NCI-H2081 (cell line): ENCODE measurements at places on chromosomes 1 and 21.

DNA sequence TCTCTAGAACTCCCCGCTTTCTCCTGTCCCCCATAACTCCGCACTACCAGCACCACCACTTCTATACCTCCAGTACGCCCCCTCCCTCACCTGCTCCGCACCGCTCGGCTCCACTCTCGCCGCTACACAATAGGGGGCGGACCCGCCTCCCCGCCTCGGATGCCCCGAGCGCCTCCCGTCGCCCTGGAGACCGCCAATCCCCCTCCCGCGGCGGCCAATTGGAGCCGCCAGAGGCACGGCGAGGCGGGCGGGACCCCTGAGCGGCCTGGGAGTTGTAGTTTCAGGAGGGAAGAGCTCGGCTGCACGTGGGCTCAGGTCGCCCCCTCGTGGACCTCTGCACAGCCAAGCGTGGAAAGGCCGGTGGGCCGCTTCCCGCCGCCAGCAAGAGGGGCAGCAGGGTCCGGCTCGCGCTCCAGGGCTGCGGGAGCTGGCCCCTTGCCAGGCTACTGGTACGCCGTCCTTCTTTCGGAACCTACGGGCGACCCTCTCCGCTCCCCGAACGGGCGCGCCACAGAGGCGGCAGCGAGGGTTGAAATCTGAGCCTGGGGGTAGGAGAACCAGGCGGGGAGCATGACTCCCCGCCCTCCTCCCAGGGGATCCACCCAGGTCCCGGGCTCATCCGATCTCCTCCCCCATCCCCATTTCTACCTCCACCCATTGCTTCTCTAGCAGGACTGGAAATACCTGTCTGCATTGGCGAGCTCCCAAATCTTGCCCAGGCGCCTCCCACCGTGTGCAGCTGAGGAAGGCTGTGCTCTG, at the start of gene IGSF9:
Gene IGSF9, minus strand, starts transcription at position 131 of the 759 bp plus-strand sequence. CDS start 2,159 bp downstream, outside the sequence.
- peak; percentile 94 for DNase-seq

DNA sequence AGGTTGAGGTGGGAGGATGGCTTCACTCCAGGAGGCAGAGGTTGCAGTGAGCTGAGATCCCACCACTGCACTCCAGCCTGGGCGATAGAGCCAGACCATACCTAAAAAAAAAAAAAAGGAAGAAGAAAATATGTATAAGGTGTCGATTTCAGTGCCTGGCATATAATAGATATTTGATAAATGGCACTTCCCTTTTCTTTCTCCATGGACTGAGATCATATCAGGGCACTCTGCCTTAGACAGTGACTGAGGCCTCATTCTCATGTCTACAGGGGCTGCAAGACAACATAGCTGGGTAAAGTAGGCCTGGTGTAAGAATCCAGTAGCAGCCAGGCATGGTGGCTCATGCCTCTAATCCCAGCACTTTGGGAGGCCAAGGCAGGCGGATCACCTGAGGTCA, 21.2 kb downstream of the PCAT6 start:
- no peak for DNase-seq

DNA sequence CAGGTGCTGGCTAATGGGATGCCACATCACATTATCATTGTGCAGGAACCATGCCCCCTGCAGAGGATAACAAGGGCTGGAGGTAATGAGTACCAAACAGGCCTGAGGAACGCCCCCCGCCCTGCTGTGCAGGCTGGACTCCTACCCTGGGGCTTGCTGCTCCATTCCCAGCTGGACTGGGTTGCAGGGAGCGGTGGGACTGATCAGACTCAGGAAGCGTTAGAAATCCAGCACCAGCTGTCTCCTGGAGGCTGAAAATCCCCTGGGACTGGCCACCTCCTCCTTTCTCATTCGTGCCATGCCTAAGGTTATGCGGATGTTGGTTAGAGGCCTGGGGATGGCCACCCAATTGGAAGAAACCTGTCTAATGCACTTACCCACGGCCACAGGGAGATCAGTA, 36.9 kb upstream of the POU3F1 start:
- DNase-seq = peak; percentile 96

GRCh38 chr1:150072959-150073358, 5.4 kb downstream of the VPS45 start:
- no peak for DNase-seq

DNA sequence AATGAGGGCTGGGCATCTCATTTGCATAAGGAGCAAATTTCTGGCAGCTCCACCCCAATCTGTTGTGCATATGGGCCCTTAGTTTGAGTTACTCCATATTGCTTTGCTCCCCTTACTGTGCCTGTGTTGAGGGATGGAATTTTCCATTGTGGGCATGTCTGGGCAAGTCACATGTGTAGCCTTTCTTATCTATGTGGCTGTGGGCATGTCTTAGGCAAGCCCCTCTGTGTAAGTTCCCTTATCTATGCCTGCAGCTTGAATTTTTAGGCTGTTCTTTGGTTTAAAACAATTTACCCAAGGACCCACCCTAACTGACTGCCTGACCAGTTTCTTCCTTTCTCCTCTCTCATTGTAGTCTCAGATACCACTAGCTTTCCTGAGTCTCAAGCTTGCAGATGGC, 405.7 kb upstream of the NCAM2 start:
- DNase-seq = no peak

- no peak for DNase-seq
These were observed 45.2 kb downstream of the PTPRU start for GRCh38 chr1:29281571-29281970.

DNA sequence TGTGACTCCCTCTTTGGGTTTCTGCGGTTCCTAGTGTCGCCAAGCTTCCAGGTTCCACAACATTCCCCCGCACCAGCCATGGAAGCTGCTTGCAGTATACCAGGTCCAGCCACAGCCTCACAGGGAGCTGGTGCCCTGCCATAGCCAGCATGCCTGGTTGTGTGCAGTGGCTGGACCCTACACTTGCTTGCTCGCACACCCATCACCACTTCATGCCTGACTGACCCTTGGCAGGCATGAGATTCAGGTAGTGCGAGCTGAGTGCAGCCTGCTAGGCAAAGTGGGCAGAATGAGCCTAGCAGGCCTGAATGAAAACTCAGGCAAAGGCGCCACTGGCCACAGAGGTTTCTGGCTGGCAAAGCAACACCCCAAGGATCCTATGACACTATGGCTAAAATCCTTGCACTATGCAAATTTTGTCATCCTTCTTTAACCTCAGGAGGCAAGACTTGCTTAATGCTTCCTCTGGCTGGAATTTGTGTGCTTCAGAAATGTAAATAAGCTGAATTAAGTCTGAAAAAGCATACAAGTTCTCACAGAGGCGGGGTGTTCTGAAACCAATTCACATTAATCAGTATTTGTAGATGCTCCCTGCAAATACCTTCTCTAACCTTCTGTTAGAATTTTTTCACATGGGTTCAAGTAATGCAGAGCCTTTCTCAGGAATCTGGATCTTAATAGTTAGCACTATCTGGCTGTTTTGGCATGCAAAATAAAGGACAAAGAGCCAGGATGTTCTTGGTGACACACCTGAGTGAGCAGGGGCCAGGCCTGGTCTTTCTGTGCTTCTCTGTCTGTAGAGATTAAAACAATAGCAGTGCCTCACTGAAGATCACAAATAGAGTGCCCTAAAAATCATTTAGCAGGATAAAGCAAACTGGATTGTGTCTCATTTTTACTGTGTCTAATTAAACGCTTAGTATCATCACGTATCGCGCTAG, 256.9 kb downstream of the GPATCH2 start:
- DNase-seq = no peak

DNA sequence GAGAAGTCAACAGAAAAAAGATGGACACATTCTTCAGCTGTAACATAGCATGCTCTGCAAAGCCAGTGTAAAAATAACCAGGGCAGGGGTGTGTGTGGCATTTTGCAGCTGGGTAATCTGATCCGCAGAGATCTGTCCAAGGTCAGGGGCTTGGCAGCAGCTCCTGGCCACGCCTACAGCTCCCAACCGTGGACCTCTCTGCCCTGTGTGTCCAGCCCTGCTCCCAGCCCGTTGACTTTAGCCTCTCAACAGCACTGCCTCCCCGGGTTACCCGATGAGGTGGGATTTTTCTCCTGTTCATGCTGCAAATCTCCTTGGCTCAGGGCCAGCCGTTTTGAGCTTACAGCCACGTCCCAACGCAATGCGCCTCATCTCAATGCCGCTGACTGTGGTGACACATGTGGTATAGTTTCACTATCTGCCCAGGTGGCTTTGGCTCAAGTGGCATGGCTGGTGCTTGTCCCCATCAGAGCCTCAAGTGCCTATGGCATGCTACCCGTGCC, 68.1 kb downstream of the VWA5B1 start:
- no peak for DNase-seq

GRCh38 chr21:42369821-42370220, 3.5 kb upstream of the TFF1 start:
- no peak for DNase-seq

DNA sequence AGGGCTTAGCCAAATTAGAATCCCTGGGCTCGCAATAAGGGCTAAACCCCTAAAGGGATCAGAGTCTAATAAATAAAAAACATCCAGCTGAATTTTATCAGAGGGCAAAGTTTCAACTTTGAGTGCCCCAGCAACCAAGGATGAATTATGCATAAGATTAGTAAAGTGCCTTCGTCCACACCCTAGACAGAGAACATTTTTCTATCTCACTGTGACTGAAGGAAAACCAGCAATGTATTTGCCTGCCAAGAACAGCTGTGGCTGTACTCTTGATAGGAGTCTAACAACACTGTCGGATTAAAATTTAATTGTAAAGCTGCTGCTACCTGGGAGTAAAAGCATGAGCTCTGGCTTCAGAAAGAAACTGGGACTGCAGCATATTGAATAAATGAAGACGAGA, 23.3 kb downstream of the WNT2B start:
- no peak for DNase-seq

- no peak for DNase-seq
These were observed 7.5 kb downstream of the TRAPPC10 start for GRCh38 chr21:44019568-44019958.

GRCh38 chr1:25620701-25621350, 4.2 kb downstream of the MAN1C1 start:
- DNase-seq = no peak

DNA sequence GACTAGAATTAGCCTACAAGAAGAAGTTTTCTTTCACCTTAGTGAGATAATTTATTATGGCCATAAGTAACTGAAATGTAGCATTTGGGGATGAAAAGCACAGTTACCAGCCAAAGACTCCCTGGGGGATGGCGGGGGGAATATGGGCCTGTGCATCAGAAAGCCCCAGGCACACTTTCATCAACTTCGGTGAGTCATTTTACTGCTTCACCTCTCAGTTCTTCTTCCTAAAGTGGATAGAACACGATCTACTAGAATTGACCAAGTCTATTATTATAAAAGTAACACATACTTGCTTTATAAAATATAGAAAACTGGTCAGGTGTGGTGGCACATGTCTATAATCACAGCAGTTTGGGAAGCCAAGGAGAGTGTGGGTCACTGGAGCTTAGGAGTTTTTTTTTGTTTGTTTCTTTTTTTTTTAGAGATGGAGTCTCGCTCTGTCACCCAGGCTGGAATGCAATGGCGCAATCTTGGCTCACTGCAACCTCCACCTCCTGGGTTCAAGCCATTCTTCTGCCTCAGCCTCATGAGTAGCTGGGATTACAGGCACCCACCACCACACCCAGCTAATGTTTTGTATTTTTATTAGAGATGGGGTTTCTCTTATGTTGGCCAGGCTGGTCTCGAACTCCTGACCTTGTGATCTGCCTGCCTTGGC, 141.8 kb downstream of the ZZZ3 start:
- no peak for DNase-seq

- DNase-seq = no peak
These were observed 3.8 kb downstream of the RGS13 start for GRCh38 chr1:192639607-192640368.

GRCh38 chr1:31101147-31101502, 35.6 kb upstream of the PUM1 start:
- peak; percentile 6 for DNase-seq

DNA sequence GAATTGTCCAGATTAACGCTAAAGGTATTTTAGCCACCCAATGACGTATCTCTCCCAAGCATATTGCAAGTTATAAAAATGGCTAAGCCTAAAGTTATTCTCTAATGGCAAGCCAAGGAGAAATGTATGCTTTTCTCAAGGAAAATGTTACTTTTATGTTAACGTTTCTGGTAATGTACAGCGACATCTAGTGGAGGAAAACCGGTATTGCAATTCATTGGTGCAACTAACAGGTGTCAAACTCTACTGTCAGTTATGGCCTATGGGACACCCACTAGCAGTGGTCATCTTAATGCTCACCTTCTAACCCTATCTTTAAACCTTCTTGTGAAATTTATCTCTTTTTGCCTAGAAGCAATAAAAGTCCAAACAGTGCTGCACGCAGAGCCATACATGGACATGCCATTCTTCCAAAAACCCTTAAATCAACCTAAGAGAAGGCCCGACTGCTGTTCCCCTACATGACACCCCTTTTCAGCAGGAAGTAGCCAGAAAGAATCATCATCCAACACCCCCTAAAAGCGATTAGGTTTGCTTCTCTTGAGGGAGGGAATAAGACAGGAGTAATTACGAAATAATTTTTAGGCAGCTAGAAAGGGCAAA, 68.7 kb upstream of the LRIF1 start:
- no peak for DNase-seq

- no peak for DNase-seq
These were observed 38.2 kb downstream of the URB2 start for GRCh38 chr1:229664133-229664689.

DNA sequence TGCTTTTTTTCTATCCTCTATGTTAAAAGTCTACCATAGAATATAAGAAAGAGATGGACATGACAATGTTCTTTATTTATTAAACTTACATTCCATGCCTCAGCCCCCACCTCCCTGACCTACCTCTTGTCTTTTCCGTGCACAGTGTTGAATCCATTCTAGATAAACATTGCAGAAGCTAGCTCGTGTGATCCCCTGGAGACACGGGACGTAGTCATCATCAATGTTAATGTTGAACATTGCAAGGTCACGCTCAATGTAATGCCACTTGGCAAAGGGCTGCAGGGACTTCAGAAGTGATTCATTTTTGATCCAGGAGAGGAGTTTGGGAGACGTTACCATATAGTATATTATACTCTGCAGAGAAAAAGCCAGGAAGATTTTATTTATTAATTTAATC, 66.4 kb downstream of the NTPCR start:
- DNase-seq = no peak

DNA sequence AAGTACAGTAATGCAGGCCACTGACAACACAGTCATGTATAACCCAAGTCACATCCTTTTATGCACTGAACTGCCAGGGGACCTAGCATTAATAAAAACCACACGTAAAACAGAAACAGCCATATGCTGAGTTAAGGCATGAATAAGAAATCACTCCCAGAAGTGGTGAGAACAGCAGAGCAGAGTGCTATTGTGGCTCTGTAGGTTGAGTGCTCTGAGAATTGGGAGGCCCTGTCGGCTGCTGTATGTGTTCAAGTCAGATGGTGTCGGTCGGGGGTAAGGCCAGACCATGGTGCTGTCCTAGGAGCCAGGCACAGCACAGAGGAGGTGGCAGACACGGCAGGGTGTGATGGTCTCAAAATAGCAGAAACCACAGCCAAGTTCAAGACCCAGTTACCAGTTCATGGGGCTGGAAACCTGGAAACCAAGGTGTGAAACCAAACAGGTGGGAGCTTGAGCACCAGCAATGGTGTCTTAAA, 126.6 kb upstream of the COA6 start:
- DNase-seq = no peak

GRCh38 chr1:5617546-5617945, 374.7 kb downstream of the NPHP4 start:
- no peak for DNase-seq
